Activated CD4-positive, CD25-positive, alpha-beta regulatory T cell treated with anti-CD3 and anti-CD28 coated beads, Interleukin-2, amount 50 U/mL, for 16 hours (primary cell): ENCODE measurements at places on chromosomes 2 and 18.
A peak's percentile ranks its signal among the peaks of the same experiment; 100 is the strongest.

GRCh38 chr18:9596226-9596625 is 18.1 kb downstream of the PPP4R1 start:
- no peak for DNase-seq

GRCh38 chr18:61825386-61825785 is 67.4 kb downstream of the RNF152 start:
- DNase-seq, result no peak

- DNase-seq, result no peak
Measured at GRCh38 chr2:10977003-10977402, 65.3 kb downstream of the KCNF1 start.

DNA sequence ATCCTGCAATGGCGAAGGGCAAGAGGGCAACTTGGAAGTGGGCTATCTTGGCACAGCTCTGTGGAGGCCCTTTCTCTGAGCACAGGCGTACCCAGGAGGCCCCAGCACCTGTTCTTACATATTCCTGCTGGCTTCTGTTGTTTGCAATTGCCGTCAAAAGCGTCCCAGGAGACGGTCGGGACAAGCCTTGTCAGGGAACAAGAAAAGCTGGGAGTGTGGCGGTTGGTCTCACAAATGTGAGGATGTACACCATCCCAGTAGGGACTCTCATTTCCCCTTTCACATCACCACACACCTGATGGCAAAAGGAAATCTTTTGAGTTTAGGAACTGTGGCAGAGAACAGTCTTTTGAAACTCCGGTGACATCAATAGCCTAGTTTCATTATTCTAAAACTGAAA is 94.7 kb upstream of the EFEMP1 start:
- DNase-seq, result no peak

GRCh38 chr18:35770376-35771014 is 189.0 kb downstream of the GALNT1 start:
- DNase-seq, result no peak

GRCh38 chr2:223835701-223836532 is 1.5 kb downstream of the AP1S3 start:
- DNase-seq, result no peak

DNA sequence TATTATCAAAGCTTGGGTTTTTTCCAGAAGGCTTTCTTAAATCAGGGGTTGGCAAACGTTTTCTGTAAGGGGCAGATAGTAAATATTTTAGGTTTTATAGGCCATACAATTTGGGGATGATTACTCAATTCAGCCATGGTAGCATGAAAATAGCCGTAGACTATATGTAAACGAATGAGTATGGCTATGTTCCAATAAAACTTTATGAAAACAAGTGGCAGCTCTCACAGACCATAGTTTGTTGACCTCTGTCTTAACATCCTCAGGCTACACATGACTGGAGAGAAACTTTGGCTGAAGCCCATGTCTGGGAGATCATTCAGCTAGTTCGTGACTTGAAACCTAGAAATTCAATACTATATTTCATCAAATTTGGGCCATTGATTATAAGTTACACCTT is 30.2 kb downstream of the UGP2 start:
- no peak for DNase-seq

- DNase-seq, result no peak
Measured at GRCh38 chr2:32330136-32330535, 26.7 kb upstream of the BIRC6 start.

DNA sequence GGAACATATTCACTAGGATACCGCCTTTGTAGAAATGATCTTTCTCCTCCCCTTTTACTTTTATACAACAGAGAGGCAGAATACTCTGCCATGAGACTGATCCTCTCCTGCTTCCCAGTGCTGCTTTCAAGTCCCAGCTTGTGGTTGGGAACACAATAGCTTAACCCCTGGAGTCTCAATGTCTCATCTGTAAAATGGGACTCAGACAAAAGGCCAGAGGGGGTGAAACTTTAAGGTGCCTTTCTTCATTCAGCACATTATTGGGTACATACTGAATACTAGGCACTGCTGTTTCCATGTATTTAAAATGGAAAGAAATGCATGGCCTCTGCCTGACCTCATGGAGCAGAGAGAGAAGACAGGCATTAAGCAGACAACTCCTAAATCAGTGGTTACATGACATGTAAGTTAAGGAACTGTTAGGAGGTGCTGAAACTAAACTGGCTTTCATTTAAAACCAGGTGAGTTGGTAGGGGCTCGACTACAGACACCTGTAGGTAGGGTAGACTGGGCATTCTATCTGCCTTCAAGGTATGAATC is 53.8 kb downstream of the MAP4K4 start:
- DNase-seq, result no peak

GRCh38 chr18:75159238-75159518 is 49.8 kb downstream of the PTGR3 start:
- no peak for DNase-seq

DNA sequence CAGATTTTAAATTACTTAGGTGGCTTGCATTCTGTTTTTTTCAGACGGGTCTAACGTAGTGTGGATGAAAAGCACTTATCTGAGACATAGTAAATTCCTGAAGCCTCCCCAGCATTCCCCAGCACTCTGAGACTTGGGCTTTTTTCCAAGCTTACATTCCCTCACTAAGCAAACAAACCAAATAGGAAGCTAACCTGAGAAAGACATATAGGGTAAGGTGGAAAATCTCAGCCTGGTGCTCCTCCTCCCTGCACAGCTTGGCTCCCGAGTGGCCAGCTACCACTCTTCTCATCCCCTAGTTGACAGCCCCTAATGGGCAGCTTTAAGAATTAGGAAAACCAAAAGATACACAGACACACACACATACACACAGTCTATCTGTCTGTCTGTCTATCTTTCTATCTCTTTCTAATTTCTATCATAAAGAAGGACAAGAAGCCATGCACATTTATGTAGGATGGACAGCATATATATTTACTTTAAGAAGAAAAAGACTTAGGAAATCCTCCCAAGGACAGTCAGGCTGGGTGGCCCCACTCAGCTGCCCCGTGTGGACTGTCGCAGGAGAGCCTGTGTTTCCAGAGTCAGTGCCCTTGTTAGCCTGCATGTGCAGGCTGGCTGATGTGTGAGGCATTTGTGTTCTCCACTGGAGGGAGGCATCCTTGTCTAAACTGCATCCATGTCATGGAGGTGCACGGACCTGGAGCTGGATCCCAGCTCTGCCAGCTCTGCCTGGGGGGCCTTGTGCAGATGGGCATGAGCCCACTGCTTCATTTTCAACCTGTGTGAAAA is 8.2 kb downstream of the CNNM3 start:
- no peak for DNase-seq

- DNase-seq, result no peak
Measured at GRCh38 chr2:134401789-134402188, 147.9 kb downstream of the MGAT5 start.

GRCh38 chr2:208315081-208315788 is 49.2 kb downstream of the PIKFYVE start:
- DNase-seq, result no peak

DNA sequence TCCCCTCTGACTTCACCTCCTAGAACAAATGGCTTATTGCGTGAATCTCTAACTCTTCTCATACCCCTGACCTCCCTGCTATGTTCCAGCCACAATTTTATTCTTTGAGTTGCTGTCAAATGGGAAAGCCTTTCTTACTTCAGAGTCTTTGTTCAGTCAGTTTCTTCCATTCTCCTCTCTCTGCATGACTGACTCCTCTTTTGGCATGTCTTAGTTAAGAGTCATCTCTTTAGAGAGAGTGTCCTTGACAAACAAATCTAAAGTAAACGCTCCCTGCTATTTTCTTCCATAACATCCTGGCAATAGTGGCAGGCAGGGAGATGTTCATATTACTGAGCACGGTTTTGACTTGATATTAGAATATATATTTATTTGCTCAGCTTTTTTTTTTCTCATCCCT is 170.7 kb upstream of the ERBB4 start:
- no peak for DNase-seq

DNA sequence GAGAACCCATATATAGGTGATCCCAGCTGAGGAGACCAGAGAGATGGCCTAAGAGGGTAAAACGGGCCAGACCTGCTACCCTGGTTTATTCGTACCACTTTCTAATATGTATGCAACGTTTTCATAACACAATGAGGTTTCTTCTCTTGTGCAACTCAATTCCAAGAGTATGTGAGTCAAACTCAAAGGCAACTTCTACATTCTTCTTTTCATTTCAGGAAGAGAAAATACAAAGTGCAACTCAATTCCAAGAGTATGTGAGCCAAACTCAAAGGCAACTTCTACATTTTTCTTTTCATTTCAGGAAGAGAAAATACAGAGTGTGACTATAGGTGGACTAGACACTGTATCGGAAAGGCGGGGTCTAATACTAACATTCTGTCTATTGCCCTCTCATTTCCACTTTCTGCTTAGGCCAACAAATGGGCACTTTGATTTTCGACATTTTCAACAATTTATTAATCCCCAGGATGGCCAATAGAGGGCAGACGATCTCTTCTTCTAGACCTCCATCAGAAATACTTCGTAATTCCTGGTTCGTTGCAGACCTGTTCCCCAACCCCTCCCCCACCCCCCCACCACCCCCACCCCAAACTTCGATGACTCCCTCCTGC is 3.7 kb upstream of the CRIM1 start:
- no peak for DNase-seq

DNA sequence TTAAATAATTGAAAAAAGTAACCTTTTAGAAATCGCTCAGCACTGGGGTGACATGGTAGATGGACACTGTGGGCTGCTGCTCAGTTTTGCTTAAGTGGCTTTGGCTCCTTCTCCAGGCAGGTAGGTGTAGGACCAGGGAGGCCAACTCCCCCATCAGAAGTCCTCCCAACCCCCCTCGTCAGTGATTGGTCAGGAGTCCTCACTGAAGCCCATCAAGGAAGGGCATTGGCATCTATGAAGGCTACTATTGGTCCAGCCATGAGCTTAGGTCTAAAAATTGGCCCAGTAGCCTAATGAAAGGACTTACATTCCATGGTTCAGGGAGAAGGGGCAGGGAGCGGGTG is 34.7 kb downstream of the ST3GAL5 start:
- DNase-seq, result no peak

DNA sequence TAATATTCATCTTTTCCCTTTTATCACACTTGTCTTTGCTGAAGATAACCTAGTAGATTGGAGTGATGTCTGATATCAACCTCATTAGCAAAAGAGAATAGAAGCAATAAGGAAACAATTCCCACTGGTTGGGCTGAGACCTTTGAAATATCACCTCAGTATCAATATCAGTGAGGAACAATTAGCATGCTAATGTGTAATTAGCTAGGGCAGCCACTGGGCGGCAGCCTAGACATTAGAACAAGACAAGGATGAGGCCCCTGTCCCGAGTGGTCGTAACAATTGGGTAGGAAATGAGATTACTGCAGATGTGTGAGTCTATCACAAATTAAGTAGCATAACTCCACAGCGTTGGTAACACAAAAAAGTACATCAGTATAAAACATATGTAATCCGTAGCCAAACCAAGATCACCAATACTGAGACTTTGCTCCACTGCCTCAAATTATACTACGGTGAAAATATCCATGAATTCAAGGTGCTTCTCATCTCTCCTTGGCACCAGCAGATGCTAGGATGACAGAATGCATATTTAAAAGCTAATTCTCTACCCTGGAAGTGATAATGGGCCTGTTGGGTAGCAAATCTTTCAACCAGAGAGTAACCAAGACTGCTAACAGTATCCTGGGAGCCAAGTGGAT is 99.1 kb downstream of the ALPK2 start:
- DNase-seq, result peak; percentile 38

DNA sequence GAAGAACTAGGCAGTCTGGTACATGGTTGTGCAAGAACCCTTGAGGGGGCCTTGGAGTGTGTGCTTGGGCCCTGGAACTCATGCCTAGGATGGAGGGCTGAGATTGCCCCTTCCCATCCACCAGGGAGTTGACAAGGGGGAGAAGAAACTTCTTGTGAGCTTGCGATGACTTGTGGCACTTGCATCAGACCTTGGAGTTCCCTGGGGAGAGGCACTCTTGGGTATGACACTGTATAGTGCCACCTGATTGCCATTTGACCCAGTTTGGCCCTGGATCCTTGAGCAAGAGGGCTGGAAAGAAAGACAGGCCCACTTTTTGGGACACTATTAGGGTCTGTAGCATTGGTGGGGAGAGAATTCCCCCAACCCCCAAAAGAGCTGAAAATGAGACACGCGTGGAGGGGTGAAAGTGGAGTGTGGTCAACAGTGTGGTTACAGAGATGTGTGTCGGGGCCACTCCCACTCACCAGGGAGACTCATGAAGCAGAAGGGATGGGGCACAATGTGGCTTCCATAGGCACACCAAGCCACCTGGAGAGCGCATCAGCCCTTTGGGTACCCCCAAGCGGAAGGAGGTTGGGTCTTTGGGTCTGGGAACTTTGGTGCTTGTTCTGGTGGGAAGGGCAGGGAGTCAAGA is 101.3 kb downstream of the MSH2 start:
- no peak for DNase-seq

- DNase-seq, result no peak
Measured at GRCh38 chr18:63031375-63031774, 288.2 kb downstream of the BCL2 start.

DNA sequence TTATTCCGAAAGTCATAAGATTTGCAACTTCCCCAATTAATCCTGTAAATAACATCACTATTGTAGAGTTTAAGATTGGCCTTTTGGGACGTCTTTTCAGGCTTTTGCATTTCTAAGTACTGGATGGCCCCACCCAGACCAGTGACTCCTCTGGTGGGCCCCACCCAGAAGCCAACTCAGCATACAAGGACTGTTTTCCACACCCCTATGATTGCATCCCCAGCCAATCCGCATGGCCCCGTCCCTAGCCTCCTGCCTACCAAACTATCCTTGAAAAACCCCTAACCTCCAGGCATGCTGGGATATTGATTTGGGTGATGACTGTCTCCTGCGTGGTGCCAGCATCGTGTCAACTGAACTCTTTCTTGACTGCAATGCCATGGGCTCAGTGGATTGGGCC is 24.5 kb upstream of the TGIF1 start:
- DNase-seq, result no peak

DNA sequence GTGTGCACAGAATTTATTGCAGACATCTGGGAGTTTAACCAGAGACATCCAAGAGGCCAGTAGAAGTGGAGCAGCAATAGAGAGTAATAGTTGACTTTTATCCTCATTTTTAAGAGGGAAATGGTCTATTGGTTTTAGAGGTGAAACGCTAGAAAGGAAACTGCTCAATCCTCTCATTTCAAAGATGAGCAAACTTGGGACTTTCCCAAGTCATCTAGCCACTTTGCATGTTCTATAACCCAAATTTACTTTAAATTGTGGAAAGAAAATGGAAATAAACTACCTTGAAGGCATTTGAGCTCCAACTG is 601.7 kb downstream of the ARHGAP15 start:
- DNase-seq, result no peak

- DNase-seq, result no peak
Measured at GRCh38 chr18:48795696-48796095, 155.1 kb downstream of the SMAD7 start.

DNA sequence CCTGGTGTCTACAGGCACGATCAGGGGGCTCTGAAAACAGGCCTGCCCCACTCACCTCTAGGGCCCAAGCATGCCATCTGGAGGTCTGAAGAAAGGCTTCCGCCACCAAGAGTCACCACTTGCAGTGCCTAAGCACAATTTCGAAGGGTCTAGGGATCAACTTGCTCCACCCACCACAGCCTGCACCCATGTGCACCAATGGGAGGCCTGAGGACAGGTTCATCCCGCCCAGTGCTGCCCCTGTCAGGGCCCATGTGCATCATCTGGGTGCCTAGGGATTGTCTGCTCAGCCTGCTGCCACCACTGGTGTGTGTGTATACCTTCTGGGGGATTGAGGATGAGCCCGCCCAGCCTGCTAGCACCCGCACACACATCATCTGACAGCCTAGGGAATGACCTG is 121.0 kb upstream of the ACVR1C start:
- no peak for DNase-seq
